ENCODE measurements at places on chromosomes 6 and 20.

- no peak for DNase-seq
- H3K36me3 ChIP-seq = peaks cover 41% of the 10 kb centered on the region
- no peak overlapping the region for H3K4me3 ChIP-seq
- H3K4me1 ChIP-seq = no peaks in the 10 kb centered on the region
These were observed 6.7 kb downstream of the ZKSCAN4 start for GRCh38 chr6:28245206-28245941.

GRCh38 chr20:45019762-45020123 lies 53.4 kb downstream of the STK4 start:
- no peaks in the 10 kb centered on the region for H3K27me3 ChIP-seq
- H3K36me3 ChIP-seq = peaks cover 37% of the 10 kb centered on the region
- H3K4me3 ChIP-seq = no peak overlapping the region
- peak overlapping the region; percentile 9 for H3K27ac ChIP-seq
- H3K4me1 ChIP-seq = peaks cover 16% of the 10 kb centered on the region
- no peak for DNase-seq

DNA sequence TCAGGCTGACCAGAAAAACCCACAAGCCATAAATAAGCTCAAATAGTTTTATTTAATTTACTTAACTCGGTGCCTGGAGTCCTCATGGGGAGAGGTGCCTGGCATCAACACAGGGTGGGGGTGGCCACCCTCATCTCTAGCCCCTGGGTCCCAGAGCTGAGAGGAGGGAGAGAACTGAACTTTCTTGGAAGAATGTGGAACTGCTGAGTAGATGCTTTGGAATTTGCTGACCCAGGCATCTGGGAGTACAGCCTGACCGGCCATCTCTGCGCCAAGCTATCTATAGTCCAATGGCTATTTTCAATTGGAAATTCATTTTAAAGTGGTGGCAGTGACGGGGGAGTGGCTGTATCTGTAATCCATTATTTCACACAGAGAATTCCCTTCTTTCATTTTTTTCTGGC lies 104.8 kb downstream of the CDH26 start:
- H3K4me1 ChIP-seq = peaks cover 1% of the 10 kb centered on the region
- no peak overlapping the region for H3K27ac ChIP-seq
- H3K4me3 ChIP-seq = no peak overlapping the region
- no peaks in the 10 kb centered on the region for H3K36me3 ChIP-seq
- DNase-seq = no peak

DNA sequence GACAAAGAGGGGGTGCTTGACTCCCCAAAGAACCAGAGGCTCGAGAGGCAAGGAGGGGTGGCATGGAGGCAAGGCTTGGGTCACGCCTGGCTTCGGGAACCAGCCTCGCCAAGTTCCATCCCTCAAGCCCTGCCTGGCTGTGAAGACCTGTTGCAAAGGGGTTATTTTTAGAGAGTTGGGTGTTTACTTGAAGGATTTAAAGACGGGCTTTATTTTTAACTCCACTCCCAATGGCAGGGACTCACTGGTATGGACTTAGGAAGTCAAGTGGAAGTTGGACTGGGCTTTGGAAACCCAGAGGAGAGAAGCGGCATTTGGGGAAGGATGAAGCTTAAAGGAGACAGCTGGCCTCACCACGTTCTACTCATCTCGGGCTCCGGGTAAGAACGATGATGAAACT lies 43.1 kb downstream of the JPH2 start:
- H3K36me3 ChIP-seq = no peaks in the 10 kb centered on the region
- no peak overlapping the region for H3K27ac ChIP-seq
- no peak overlapping the region for H3K4me3 ChIP-seq
- no peak for DNase-seq

DNA sequence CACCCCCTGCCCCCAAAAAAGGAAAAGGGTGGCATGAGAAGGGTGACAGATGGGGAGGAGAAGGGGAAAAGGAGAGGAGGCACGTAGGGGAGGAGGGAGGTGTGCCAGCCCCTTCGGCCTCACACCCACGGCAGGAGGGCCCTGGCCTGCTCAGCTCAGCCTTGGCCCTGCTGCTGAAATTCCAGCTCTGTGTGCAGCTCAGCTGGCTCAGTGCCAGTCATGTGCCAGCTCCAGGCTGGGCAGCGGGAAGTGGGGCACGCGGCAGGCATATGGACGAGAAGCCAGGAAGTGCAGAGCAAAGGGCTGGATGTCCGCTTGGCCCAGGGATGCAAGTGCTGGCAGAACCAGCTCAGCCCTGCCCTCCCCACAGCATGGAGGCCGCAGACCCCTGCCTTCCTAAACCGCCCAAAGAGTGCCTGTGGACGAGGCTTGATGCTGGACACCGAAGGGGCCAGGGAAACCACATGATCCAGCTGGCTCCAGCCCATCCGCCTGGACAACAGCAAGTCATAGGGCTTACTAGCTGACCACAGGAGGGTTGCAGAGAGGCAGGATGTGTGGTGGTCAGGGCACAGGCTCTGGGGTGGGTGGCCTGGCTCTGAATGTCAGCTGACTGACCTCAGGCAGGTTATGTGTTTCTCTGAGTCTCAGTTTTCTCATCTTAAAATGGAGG lies 60.2 kb downstream of the NOL4L start:
- DNase-seq = no peak
- no peaks in the 10 kb centered on the region for H3K27me3 ChIP-seq
- H3K36me3 ChIP-seq = peaks cover 7% of the 10 kb centered on the region
- H3K4me1 ChIP-seq = peaks cover 47% of the 10 kb centered on the region

GRCh38 chr6:155309150-155309549 lies 5.1 kb downstream of the TFB1M start:
- H3K4me3 ChIP-seq = no peak overlapping the region
- peaks cover 13% of the 10 kb centered on the region for H3K4me1 ChIP-seq
- H3K27ac ChIP-seq = no peak overlapping the region

DNA sequence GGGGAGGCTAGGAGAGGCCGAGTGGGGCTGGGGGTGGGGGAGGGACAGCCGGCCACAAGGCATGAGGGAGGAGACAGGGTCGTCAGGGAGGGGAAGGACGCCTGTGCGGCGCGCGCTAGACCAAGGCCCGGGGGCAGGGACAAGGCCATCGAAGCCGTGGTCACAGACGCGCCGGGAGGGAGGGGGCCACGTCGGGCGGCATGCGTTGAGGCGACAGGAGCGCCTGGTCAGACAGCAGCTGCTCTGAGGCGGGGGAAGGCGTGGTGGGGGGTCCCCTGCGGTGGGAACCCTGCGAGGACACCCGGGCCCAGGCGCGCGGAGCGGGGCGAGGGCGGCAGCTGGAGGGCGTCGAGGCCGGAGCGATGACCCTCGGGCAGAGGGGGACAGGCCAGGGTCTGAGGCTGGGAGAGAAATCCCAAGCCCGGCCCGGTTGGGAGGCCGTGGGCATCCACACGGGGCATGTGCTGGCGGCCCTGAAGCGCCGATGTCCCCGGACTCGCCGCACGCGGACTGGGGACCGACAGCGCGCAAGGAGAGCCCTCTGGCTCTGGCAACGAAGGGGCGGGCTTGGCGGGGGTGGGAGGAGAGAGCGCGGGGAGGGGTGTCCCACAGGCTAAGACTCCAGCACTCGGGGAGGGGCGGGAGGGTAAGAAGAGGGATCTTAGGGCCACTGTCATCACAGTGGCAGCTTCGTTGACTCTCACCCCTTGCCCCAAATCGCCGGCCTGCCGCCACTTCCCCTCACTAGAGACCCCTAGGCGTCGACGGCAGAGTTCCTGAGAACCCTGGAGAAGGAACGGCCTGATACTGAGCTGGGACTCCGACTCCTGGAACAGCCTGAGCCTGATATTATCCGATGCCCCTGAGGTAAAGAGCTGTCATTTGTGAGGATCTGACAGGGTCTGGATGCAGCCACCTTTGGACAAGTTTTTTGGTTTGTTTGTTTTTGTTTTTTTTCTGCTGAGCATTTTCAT lies 5.0 kb downstream of the TMEM239 start:
- H3K27ac ChIP-seq = no peak overlapping the region
- DNase-seq = no peak

DNA sequence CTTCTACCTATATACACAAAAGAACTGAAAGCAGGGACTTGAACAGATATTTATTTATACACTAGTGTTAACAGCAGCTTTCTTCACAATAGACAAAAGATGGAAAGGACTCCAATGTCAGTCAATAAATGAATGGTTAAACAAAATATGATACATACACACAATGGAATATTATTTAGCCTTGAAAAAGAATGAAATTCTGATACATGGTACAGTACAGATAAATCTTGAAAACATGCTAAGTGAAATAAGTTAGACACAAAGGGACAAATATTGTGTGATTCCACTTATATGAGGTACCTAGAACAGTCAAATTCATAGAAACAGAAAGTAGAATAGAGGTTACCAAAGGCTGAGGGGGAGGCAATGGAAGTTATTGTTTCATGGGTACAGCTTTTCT lies 79.8 kb upstream of the ADTRP start:
- H3K27ac ChIP-seq = no peak overlapping the region
- H3K27me3 ChIP-seq = no peaks in the 10 kb centered on the region
- H3K4me1 ChIP-seq = no peaks in the 10 kb centered on the region
- no peak overlapping the region for H3K4me3 ChIP-seq
- no peak for DNase-seq

DNA sequence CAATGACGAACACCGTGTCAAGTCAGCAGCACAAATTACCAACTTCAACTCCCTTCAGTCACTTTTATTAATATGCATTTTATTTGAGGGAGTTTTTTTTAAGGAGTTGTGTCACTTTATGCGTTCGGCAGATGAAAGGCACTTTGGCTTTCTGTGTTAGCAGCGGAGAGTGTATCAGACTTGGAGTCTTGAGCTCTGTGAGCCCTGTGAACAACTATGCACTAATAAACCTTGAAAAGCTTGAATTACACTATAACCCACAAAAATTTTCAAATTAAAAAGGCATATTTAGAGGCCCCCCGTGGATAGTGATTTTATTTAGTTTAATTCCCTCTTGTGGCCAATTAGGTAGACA lies 335.3 kb upstream of the NT5E start:
- no peak for DNase-seq
- no peak overlapping the region for H3K4me3 ChIP-seq
- no peaks in the 10 kb centered on the region for H3K27me3 ChIP-seq
- H3K27ac ChIP-seq = no peak overlapping the region
- H3K4me1 ChIP-seq = no peaks in the 10 kb centered on the region

DNA sequence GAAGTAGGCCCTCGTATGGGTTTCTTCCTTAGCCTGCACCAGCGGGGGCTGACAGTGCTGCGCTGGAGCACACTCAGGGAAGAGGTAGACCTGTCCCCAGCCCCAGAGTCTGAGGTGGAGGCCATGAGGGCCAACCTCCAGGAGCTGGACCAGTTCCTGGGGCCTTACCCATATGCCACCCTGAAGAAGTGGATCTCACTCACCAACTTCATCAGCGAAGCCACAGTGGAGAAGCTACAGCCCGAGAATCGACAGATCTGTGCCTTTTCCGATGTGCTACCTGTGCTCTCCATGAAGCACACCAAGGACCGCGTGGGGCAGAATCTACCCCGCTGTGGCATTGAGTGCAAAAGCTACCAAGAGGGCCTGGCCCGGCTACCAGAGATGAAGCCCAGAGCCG lies 3.8 kb downstream of the AAR2 start:
- H3K4me3 ChIP-seq = no peak overlapping the region
- no peaks in the 10 kb centered on the region for H3K27me3 ChIP-seq
- H3K4me1 ChIP-seq = peaks cover 15% of the 10 kb centered on the region
- DNase-seq = no peak

DNA sequence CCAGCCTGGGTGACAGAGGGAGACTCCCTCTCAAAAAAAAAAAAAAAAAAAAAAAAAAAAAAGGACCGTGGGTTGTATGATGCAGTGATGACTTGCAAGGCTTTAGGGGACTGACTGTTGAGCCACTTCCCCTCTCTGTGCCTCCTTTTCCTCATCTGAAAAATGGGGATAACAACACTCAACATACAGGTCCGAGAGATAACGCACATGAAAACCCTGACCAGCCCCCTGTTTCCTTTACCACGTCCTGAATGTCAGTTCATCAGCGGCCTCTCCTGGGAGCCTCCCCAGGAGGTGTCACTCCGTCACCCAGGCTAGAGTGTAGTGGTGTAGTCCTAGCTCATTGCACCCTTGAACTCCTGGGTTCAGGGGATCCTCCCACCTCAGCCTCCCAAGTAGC lies 3.9 kb downstream of the SLA2 start:
- peaks cover 13% of the 10 kb centered on the region for H3K4me1 ChIP-seq
- H3K4me3 ChIP-seq = no peak overlapping the region
- no peak overlapping the region for H3K27ac ChIP-seq
- no peaks in the 10 kb centered on the region for H3K27me3 ChIP-seq
- no peaks in the 10 kb centered on the region for H3K36me3 ChIP-seq

DNA sequence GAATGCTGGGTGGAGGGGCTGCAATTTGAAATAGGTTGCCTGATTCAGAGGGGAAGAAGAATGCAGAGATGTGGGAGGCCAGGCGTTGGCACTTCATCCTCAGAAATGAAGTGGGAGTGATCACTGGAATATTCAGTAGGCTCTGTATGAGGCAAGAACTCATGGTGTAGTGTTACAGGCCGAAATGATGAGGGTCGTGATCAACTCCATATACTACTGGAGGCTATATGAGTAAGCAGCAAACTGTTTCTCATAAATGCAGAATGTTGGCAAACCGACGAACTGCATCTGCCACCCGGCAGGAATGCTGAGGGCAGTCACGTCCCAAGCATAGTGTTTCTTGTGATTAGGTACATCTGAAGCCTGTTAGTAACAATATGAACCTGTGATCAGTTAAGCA lies 12.7 kb downstream of the KCNS1 start:
- H3K4me1 ChIP-seq = peaks cover 25% of the 10 kb centered on the region
- no peaks in the 10 kb centered on the region for H3K27me3 ChIP-seq
- DNase-seq = no peak
- no peak overlapping the region for H3K27ac ChIP-seq
- peaks cover 14% of the 10 kb centered on the region for H3K36me3 ChIP-seq

Measured in memory B cell (primary cell).